ENCODE measurements at places on chromosomes 3 and 15.

- DNase-seq = no peak
Measured at GRCh38 chr3:169420429-169420828, 243.1 kb downstream of the MECOM start.

GRCh38 chr3:125641891-125642290 is 46.6 kb upstream of the OSBPL11 start:
- DNase-seq = no peak

- DNase-seq = no peak
Measured at GRCh38 chr3:193297421-193297820, 56.4 kb downstream of the PLAAT1 start.

GRCh38 chr15:70513819-70514218 is 249.5 kb downstream of the UACA start:
- no peak for DNase-seq

DNA sequence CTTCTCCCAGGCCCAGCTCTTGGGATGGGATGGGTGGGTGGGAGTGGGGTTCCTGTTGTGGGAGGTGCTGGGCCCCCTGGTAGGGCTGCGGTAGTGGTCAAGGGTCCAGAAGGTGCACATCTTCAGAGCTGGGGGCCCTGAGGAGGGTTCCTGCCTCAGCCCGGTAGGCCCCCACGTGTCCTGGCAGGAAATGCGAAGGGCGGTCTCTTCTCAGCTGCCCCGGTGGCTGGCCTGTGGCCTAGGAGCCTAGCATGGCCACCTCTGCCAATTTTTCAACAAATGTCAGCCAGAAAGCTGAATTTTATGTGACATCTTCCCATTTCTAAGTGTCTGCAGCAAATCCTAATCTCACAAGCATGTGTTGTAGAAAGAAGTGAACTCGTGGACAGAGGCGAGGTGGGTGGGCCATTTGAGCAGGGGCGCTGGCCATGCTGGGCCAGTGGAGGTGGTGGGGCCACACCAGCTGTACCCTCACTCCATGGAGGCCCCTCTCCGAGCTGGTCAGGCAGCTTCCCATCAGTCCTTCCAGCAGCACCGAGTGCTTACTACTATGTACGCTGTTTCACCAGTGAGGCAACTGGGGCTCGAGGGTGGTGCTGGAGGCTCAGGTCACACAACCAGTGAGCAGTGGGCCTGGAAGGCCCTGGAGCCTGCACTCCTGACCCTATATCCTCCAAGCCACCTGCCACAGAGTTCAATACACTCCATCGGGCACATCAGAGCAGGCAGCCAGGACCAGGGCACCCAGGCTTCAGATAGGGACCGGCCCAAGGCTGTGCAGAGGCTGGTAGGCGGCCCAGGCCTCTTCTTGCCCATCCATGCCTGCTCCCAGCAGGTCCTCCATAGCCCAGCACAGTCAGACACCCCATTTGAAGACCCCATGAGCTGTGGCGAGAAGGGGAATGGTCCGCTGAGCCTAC is 23.2 kb downstream of the FBLN2 start:
- no peak for DNase-seq

DNA sequence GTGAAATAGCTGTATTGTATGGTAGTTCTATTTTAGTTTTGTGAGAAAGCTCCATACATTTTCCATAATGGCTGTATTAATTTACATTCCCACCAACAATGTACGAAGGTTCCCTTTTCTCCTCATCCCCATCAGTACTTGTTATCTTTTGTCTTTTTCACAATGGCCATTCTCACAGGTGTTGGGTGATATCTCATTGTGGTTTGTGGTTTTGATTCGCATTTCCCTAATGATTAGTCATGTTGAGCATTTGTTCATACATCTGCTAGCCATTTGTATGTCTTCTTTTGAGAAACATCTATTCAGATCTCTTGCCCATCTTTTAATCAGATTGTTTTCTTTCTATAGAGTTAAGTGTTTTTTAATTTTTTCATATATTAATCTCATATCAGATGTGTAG is 931.9 kb downstream of the IGSF11 start:
- DNase-seq = no peak

GRCh38 chr3:31988271-31988670 is 6.7 kb downstream of the ZNF860 start:
- no peak for DNase-seq

DNA sequence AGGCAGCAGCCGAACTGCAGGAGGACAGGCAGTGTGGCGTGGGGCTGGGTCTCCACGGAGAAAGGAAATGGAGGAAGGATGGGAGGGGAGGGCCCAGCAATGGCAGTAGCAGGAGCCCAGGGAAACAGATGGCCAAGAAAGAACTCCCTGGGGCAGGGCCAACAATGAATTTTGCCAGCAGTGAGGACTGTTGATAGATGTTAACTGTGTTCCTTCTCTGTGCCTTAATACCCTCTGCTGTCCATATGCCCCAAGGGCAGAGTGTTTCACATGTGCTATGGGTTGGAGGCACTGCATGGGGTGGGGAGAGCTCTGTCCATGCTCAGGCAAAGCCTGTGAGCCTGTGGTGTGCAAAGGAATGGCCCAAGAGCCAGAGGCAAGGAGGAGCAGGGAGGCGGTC is 70.8 kb upstream of the POMGNT2 start:
- DNase-seq = no peak

GRCh38 chr3:30626443-30627180 is 20.2 kb downstream of the TGFBR2 start:
- no peak for DNase-seq

DNA sequence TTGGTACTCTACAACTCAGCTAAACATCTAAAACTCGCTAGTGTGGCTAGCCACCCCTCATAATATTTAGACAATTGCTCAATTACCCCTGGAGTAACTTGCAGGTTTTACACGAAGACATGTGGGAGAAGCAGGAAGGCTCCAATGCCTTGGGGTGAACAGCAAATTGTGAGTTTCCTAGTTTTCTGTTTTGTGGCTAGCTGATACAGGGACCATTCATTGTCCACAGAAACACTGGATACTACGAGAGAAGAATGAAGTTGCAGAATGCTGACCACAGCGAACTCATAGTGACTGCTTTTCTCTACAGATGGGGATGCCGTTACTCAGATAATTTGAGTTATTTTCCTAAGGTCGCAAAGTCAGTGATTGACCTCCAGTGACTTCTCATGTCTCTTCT is 212.9 kb downstream of the P3H2 start:
- no peak for DNase-seq

DNA sequence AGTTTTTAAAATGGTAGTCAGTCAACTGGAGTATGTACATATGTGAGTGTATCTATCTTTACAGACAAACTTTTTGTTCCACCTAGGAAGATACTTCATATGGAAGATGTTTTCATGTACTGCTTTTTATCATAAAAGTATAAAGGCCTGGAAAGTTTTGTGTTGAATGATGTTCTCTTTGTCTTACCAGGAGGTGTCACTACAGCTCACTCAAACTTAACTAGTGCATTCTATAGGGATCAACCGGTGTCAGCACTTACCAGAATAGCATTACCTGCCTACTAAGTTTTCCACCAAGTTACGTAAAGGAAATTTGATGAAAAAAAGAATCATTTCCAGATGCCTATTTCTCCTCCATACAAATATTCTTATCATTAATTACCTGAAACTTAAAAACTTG is 522.6 kb upstream of the SEMA6D start:
- no peak for DNase-seq

- DNase-seq = no peak
Measured at GRCh38 chr15:101332061-101332467, 37.0 kb upstream of the SNRPA1 start.

DNA sequence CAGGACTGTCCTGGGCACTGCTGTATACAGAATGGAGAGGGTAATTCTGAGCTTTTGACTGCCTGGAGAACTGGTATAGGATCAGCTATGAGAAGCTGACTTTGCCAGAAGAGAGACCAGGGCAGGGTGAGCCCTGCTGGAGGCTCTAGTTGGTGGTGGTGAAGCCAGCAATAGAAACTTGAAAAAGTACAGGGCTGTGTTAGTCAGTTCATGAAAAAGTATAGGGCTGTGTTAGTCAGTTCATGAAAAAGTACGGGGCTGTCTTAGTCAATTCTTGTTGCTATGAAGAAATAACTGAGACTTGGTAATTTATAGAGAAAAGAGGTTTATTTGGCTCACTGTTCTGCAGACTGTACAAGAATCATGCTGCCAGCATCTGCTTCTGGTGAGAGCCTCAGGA is 63.5 kb upstream of the C2CD4B start:
- no peak for DNase-seq

GRCh38 chr3:56144805-56145204 is 323.5 kb downstream of the ERC2 start:
- DNase-seq = no peak

GRCh38 chr3:159045279-159045885 is 243.5 kb downstream of the MFSD1 start:
- no peak for DNase-seq

All from NCI-H524 treated with DMSO at 0.1 percent for 48 hours (cell line).